ENCODE measurements at places on chromosomes 3 and 15.

DNA sequence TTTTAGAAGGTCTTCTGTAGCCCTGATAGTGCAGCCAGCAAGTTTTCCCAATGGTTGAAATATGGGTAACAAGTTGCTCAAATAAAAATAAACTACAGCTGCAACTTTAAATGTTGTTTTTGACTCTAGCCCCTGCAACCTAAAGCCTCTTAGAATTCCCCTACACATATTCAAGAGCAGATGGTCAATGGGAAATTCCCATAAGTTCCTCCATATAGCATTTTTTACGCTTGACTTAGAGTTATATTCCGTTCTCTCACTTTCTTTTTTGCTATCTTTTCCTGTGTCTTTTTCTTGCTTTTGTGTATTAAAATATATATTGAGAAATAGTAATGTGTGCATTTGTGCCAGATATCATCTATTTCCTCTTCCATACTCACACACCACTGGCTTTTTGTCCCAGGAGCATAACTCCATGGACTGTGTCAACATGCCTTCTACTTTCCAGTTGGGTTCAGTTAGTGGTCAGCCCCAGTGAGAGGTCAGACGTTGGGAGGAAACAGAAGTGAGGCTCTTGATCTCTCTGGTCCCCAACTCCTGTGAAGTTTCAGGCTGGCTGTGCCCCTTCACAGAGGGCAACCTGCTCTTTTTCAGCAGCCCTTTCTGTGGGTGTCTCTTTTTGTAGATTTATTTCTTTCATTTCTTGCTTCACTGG lies 63.3 kb upstream of the TP63 start:
- DNase-seq = no peak

- no peak for DNase-seq
Observed at GRCh38 chr3:104519068-104519467, 847.6 kb upstream of the ALCAM start.

GRCh38 chr3:122786066-122786465 lies 7.6 kb downstream of the HSPBAP1 start:
- DNase-seq = no peak

GRCh38 chr3:187491371-187491770 lies 123.2 kb downstream of the RTP4 start:
- no peak for DNase-seq

DNA sequence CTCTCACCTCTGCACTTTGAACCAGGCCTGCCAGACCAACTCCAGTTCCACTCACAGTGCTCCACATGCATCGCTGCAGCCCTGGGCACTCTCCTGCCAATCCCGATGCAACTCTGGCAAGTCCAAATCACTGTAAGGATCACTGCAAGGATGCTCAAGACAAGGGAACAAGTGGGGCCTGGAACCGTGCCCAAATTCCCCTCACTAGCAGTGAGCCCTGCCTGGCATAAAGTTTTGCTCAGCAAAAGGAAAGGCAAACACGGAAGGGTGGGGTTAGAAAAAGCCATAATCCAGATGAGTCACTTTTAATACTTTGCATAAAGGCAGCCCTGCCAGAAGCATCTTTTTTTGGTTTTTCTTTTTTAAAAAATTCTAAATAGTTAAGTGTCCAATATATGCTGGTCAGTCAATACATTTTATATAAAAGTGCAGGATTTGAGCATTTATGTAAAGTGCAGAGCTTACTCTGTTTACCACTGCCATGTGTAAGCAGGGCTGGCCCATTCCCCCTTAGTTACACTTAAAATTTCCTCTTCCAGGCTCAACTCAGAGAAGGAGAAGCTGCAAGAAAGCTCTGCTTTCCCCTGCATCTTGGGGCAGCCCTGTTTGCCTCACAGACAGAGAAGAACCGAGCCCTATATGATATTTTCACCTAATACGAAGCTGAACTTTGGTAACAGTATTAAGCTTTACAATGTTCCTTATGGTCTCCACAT lies 102.2 kb downstream of the CD47 start:
- DNase-seq = no peak

DNA sequence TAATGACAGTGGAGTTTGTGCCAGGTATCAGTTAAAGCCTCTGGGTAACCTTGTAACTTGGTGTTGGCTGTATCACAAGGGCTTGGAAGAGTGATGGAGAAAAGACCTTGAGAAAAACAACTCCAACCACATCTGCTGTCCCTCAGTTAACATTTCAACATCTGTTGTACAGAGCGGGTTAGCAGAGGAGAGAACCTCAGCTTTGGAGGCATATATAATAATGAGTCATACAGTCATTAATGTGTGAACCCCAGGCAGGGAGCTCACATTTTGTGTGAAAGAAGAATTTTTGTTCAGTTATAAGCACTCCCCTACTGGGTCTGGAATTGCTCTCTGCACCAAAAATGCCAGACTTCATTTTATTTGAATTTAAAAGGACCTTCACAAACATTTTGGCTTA lies 439.5 kb downstream of the PDCD6IP start:
- no peak for DNase-seq

GRCh38 chr3:46880884-46881595 lies 3.5 kb downstream of the PTH1R start:
- DNase-seq = no peak

- no peak for DNase-seq
Observed at GRCh38 chr3:125110016-125110875, 54.4 kb upstream of the HEG1 start.

DNA sequence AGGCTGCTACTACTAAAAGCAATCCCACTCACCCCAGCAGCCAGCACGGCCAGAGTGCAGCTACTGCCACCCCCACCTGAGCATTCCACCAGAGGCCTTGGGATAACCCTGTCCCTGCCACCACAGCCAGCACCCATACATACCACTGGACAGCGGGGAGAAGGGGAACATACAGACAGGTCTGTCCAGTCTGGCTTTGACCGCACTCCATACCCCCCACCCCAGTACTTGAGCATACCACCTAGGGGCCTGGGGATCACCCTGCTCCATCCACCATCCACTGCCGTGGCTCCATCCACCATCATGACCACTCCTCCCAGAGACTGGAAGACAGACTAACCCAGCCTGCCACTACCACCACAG lies 210.1 kb downstream of the ATP8B4 start:
- no peak for DNase-seq

GRCh38 chr3:187165144-187165543 lies 25.8 kb upstream of the RPL39L start:
- peak; percentile 40 for DNase-seq

DNA sequence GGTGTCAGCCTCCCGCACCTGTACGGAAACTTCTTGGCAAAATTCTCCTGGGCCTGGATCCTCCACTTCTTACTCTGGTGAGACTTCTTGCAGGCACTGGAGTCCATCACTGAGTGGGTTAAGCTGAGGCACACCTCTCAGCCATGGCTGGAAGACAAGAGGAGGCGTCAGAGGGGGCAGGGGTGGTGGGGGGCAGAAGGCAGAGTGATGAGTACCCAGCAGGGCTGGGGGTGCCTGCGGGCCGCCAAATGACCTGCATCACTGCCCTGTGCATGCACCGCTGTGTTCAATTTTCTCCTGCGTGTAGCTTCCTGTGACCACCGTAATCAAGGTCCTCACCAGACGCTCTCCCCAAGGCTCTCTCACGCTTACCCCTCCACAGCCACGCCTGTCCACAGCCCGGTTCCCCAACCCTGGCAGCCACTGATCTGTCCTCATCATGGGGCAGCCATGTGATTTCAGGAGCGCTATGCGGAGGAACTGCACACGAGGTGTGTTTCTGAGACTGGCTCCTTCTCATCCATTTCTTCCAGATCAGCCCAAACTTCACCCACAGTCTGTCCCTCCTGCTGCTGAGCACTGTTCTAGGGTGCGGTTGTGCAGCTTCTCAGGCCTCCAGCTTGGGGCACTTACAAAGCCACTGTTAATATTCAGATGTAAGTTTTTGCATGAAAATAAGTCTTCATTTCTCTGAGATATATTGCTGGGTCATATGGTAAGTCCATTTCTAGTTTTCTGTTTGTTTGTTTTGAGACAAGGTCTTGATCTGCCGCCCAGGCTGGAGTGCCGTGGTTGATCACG lies 5.2 kb downstream of the C3orf22 start:
- no peak for DNase-seq

DNA sequence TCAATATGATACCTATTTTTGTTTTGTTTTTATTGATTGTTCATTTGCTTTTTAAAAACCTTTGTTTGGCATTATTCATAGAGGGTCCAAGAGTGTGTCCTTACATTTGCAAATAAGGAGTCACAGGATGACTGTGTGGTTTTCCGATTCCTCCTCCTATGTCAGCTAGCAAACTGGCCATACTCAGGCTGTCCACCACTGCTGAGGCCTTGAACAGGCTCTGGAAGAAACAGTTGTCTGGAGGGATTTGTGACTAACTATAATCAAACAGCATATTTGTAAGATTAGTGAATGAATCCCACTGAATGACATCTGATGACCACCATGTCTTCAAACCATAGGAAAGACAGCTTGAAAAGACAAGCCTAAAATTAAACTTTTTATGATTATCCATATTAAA lies 423.4 kb upstream of the ATP11B start:
- DNase-seq = no peak

GRCh38 chr3:42052484-42053351 lies 38.4 kb upstream of the TRAK1 start:
- no peak for DNase-seq

- no peak for DNase-seq
Observed at GRCh38 chr3:35857004-35857403, 217.7 kb downstream of the ARPP21 start.

GRCh38 chr15:28104326-28104725 lies 5.2 kb upstream of the OCA2 start:
- no peak for DNase-seq

DNA sequence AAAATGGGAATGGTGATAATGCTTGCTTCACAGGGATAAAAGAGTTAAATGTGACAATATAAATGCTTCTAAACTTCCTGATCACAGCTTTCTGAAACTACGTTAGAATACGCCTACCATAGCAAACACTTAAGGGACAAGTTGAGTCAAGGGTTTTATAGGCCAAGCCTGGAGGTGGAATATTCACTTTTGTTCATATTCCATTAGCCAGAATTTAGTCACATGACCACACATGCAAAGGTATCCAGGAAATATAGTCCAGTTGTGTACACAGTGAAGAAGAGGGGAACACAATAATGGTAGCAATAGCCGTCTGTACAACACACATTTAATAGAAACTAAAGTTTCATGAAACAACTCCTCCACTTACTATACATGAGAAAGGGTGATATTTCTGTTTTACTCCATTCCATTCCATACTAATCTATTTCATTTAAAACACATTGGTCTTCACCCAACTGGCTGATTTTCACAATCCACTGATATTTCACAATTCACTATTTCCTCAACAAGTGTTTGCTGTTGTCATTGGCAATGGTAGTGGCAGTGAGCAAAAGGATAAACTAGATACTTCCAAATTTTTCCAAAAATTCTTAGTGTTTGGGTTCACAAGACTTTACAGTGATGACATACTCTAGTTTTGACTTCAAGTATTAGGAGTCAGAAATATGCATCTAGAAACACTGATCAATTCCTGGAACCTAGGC lies 270.9 kb downstream of the ERC2 start:
- no peak for DNase-seq

GRCh38 chr3:9649791-9650521 lies 651 bp downstream of the MTMR14 start:
- peak; percentile 53 for DNase-seq

GRCh38 chr3:149319750-149320149 lies 13.7 kb downstream of the TM4SF18 start:
- DNase-seq = no peak

DNA sequence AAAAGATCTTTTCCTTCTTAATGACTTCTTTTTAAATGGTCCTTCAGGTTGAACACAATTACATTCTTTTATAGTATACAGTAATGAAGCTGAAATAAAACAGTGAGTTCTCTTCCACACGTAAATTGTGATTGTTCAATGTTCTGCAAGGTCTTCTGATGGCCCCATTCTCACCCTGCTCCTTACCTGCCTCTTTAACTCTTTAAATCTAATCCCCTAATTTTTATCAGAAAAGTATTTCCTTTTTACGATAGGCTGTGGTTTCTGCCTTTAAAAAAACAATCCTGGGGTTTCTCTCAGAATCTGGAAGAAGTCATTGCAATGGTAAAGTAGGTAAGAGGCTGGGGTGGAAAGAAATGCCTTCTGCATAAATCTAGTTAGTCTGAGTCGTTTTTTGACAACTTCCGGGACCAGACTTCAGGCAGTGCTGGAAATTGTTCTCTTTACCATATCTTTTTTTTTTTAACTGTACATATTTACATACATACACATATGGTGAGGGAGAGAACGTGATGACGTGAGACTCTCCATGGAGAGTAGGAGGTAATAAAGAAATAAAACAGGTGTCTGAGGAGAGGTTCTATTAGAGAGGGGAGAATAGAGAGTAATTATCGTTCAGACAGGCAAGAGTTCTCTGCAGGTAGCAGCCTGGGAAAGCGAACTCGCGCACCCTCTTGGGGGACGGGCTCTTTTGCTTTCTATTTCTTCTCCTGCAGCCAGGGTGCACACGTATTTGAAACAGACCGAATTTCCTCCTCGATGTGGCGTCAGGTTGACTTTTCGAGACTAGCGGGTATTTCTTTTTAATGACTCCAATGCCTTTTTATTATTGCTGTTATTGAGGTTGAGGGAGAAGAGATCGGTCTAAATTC lies at the start of gene SIDT1:
TSS of gene SIDT1 (plus strand) at position 730 of the 872 bp plus-strand sequence. CDS start 467 bp downstream, outside the sequence.
- no peak for DNase-seq

DNA sequence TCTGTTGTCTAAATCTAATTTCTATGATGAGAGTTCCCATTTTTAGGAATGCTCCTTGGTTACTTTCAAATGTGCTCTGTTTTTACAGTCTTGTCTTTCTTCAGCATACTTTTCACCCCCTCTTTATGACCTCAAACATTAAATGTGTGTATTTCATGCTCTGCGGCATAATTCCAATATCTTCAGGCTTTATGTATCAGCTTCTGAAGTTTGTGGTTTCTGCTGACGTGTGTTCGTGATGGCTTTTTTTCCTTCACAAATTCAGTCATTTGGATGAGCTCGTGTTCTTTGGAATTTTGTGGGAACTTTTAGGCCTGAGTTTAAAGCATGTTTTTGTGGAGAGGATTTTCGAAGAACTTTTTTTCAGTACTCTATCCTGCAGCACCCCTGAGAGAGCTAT lies 97.7 kb upstream of the CHRNA7 start:
- no peak for DNase-seq
